Glomerular endothelial cell (primary cell): ENCODE measurements at places on chromosomes 5 and 9. TPM values are rescaled to one million over a fixed set of nuclear protein-coding genes. Genes with fewer than 3 reads are reported as not detected.

The PAX5 gene
- total RNA-seq: not detected in 2 replicates

The LHX6 gene
- total RNA-seq: 31.7 and 32.0 TPM in 2 replicates

The ASTN2 gene
- 3.8 and 7.6 TPM in 2 replicates for total RNA-seq

The GALNT12 gene
- total RNA-seq: 0.99 and 2.6 TPM in 2 replicates

The SELENOP gene
- total RNA-seq: 36.2 and 37.3 TPM in 2 replicates

The PALM2AKAP2 gene
- 3.9 and 5.3 TPM in 2 replicates for total RNA-seq

The TXNDC8 gene
- not detected in 2 replicates for total RNA-seq

The SLC6A18 gene
- not detected in 2 replicates for total RNA-seq

The MPDZ gene
- 40.9 and 50.1 TPM in 2 replicates for total RNA-seq

The ZNG1A gene
- 25.4 and 35.0 TPM in 2 replicates for total RNA-seq

The SLC4A9 gene
- total RNA-seq: 0.06 TPM in 1 of 2 replicates, not detected in the other
